Left hindlimb (tissue), 1 donor: ENCODE measurements at places on chromosomes 1 and 21.

- no peak for DNase-seq
Measured at GRCh38 chr1:221419513-221420095, 322.3 kb downstream of the DUSP10 start.

DNA sequence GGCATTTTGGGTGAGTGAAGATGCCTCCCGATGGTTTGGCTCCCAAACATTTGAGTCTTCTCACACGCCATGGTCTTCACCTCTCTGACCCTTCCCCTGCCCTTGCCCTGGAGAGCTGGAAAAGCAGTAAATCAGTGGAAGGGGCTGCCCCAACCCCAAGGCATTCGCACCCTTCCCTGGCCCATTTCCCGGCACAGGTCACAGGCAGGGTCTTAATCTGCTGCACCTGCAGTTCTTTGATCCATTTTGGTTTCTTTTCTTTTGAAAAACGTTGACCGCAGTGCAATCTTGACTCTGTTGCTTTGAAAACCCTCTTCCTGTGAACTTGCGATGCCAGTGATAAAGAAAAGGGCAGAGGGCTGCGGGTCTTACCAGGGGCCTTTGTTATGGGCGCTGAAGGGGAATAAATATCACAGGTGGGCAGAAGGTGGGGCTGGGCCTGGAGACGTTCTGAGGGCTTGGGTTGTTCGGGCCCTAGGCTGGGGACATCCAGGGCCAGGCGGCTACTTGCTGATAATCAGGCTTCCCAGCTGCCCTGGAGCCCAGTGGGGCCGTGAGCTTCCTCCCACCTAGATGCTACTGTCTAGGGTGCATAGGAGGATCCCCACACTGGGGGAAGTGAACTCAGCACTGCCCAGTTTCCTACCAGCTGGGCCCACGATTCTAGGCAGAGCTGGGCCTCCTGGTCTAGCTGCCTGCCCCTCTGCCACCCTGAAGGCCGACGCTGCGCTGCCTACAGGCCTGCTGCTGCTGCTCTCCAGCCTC, 38.6 kb upstream of the EPS8L3 start:
- DNase-seq, result no peak

DNA sequence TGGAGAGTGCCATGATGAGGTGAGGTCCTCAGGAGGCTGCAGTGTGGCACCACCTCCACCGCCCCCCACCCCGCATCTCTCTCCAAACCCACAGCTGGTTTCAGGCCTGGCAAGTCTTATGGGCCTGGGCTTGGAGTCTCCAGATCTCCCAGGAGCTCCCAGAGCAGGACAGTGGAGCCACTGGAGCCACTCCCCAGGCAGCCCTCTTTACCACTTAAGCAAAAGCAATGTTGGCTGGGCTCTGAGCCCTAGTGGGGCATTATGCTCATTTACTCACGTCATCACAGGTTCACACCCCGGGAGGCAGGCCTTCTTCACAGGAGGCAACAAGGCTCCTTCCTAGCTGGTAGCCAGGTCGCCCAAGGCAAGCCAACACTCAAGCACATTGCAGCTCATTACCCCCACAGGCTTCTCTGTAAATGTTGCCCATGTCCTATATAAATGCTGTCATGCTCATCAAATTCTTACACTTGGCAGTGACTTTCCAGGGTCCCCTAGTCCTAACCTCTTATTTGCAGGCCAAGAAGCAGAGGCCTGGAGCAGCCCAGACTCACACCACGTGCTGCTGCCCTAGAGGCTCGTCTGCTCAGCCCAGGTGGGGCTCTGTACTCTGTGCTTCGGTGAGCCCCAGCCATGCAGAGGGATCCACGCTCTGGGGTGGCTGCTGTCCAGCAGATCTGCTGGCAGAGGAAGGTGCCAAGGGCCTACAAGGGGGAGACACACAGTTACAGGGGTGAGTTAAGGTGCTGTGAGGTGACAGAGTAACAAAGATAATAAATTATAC, 459.3 kb downstream of the MATN1 start:
- DNase-seq, result no peak

DNA sequence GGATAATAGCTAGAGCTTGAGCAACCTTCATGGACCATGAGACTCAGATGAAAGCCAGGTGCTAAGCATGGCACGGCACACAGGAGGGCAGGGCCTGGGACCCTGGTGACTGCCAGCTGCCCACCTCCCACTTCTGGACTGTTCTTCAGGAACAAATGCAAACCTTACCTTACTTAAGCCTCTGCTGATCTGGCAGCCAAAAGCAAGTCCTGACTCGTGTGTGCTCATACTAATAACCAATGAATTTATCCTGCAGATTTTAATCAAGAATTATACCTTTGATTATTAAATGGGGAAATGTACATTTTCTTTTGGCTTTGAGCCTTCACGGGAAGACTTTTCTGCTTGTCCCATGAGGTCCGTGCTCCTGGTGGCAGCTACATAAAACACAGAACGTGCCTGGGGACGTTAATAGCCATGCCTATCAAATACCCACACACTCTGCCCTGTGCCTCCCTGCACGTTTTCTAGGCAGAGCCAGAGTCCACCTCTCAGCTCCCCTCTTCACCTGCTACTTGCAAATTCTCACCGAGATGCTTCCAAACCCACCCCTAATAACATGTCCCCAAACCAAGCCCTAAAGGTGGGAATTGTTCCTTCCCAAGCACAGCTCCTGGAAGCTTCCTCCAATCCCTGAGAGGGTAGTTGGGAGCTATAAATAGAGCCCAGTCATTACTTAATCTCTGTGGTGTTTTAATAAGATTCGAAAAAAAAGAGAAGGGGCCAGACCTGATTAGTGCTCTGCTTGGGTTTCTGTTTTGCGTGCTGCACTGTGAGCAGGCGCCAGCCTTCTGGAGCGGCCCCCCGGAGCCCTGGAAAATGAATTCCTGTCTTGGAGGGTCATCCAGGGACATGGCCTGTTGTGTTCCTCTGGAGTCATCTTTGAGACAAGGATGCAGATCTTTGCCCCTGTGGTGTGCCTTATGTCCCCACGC, 33.5 kb downstream of the SLC1A7 start:
- DNase-seq, result no peak

DNA sequence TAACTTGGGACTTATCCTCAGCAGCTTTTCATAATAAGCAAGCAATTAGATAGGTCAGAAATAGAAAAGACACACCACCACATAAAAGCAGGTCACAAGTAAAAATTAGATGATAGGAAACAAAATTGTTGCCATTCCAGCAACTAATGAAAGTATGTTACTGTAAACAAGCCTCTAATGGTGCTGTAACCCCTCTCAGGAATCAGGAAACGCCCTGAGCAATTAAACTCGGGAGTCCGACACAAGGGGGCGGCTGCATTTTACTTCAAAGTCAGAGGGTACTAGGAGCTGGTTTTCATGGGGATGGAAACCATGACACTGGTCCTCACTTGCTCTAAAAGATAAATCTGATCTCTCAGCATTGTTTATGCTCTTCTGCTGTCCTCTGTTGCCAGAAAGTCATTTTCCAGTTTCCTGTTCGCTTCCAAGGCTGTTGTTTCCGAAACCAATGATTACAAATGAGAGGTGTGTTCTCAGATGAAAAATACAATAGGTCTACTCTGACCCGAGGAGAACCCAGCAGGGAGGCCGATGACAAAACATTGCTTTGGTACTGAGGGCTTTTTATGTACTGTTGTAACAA, 93.4 kb downstream of the TGFBR3 start:
- peak; percentile 26 for DNase-seq

- peak; percentile 72 for DNase-seq
Measured at GRCh38 chr21:31098576-31099005, 60.3 kb upstream of the KRTAP19-8 start.

GRCh38 chr1:202291961-202292712, 49.6 kb downstream of the UBE2T start:
- DNase-seq, result no peak

DNA sequence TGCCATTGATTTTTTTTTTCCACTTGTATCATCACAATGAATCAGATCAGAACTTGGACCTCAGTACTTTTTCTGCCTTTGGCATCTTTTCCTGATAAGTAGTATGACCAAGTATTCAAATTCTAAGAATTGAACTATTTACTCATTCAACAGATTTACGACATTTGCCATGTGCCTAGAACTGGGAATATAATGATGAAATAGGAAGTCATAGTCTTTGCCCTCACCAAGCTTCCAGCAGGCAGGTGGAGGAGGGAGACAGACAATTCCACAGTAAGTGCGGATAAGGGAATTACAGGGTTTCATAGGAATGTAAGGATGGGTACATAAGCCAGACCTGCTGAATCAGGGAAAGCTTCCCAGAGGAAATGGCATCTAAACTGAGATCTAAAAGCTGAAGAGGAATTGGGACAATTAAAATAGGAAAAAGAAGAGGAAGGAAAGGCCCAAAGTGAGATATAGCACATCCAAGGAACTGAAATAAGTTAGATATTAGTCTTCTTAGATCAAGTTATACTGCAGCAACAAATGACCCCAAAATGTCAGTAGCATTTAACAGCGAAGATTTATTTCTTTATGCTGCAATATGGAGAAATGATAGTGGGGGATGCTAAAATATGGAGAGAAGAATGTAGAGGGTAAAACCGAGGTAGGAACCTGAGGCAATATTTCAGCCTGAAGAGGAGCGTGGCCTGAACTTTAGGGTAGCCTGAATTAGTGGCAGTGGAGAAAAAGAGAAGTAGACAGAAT, 5.3 kb upstream of the DDX59 start:
- DNase-seq, result no peak

- DNase-seq, result no peak
Measured at GRCh38 chr1:224058303-224058702, 55.6 kb upstream of the FBXO28 start.

GRCh38 chr1:93662481-93663207, 19.0 kb downstream of the BCAR3 start:
- DNase-seq, result no peak

DNA sequence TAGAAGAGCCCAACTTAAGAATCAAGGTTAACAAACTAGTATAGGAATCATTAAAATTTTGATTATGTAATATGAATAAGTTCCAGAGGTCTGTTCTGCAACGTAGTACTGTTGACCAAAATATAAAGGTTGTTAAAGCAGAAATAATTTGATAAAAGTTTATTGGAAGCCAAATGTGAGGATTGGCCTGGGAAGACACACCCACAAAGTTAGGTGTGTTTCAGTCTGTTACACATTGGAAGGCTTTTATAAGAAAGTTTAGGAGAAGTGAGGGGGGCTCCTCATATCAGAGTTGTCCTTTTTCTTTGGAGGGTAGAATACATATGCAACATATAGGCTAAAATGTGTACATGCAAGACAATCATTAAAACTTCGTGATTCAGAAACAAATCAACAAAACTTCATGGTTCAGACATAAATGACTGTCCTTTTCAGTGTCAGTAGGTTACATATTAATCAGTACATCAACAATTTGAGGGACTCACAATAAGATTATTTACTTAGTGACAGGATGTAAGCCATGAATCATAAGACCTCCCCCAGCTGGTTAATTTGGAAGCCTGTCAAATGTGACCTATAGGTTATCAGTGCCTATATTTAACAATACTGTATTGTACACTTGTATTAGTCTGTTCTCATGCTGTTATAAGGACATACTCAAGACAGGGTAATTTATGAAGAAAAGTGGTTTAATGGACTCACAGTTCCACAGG, 245.0 kb upstream of the B3GALT2 start:
- DNase-seq, result no peak
